Gastrocnemius medialis (tissue), 4 donors: ENCODE measurements at places on chromosomes 6 and 20. TPM values are rescaled to one million over a fixed set of nuclear protein-coding genes. Genes with fewer than 3 reads are reported as not detected.

Gene PSORS1C1
- total RNA-seq, result not detected

Gene TRIM10
- total RNA-seq, result not detected

Gene TP53TG5
- total RNA-seq, result not detected

Gene COL10A1
- total RNA-seq, result not detected

Gene VWA7
- 6.3 TPM for total RNA-seq

Gene PGK2
- total RNA-seq, result not detected

Gene KCNK5
- not detected for total RNA-seq

Gene RAB44
- 0.09 TPM for total RNA-seq

Gene KIAA0408
- 57.4 TPM for total RNA-seq

Gene TXLNB
- 197 TPM for total RNA-seq

Gene BTN2A1
- total RNA-seq, result 8.3 TPM

Gene EYA4
- total RNA-seq, result 66.3 TPM

Gene HRH3
- not detected for total RNA-seq

Gene EPB41L1
- total RNA-seq, result 11.4 TPM

Gene WASF1
- total RNA-seq, result 2.4 TPM

Gene PPP1R14C
- 37.0 TPM for total RNA-seq

Gene SCUBE3
- 0.07 TPM for total RNA-seq
